ENCODE measurements at places on chromosomes 4 and X.

- no peak for DNase-seq
Measured at GRCh38 chr4:67480810-67481209, 64.5 kb downstream of the CENPC start.

DNA sequence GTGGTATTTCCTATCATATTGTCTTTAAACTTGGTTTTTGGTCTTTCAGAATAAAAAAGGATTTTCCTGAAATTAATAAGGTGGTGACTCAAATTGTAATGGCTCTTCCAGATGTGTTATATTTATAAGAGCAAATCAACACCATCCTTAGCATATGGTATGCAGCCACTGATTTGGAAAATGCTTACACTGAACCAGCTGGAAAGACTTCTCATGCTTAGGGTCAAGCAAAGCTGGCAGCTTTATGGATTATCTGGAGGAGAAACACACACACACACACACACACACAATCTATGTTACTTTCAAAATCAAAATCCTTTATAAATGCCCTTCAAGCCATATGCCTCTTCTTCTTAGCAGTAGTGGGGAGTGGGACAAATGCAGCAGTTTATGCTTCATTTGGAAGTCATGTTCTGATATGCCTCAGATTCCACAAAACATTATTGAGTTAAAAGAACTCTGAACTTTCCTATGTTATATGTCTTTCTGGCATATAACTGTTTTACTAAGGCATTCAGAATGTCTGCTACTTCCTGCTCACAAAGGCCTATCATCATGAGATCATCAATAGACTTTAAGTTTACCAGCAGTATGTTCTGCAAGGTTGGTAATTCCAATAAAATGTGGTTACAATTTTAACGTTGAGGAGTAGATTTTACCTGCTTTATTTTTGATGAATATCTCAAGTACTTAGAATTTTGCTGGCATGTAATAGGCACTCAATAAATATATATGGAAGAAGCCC, 72.9 kb upstream of the PRDM5 start:
- DNase-seq: no peak

- DNase-seq: no peak
Measured at GRCh38 chr4:186265683-186266652, at the start of gene F11. Gene F11 (plus strand): TSS chr4:186266189. CDS start chr4:186267137, 948 bp downstream.

GRCh38 chrX:109384699-109385098, 97.2 kb downstream of the GUCY2F start:
- DNase-seq: peak; percentile 25

- DNase-seq: no peak
Measured at GRCh38 chr4:4935974-4936373, 76.5 kb downstream of the MSX1 start.

- DNase-seq: no peak
Measured at GRCh38 chrX:88613338-88613737, 133.7 kb upstream of the CPXCR1 start.

DNA sequence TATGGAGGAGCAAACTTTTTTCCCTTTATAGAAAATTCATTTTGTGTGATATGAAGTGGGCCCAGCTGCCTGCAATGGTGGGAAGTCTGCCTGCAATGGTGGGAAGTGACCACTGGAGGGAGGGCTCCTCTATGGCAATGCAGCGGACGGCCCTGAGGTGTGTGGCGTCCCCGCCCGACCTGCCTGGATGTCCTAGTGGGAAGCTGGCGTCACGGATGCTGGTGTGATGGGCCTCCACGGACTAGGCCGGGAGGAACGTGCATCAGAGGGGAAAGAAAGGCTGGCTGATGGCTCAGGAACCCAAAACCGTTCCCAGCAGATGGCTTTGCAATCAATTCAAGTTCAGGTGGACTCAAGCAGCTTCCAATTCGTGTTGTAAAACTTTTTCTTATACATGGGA, 177.9 kb downstream of the AFAP1 start:
- DNase-seq: no peak

- DNase-seq: no peak
Measured at GRCh38 chr4:121977251-121978171, 25.7 kb upstream of the TRPC3 start.

GRCh38 chrX:7083468-7084396, 63.8 kb upstream of the STS start:
- no peak for DNase-seq

DNA sequence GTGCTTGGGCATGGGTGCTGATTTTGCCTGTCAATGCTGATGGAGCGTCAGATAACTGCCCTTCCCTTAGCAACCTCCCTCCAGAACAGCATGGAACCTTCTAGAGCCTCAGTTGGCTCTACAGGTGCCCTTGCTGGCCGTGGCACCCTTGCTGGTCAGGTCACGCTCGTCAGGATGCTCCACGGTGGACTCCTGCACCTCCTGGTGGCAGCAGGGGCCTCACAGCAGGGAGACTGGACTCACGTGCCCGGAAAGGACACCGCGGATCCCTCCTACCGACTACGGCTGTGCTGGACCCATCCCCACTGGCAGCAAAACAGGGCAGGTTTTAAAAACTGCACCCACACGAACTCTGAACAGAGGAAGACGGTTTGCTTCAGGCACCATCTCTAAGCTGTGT, 82.1 kb upstream of the AFAP1 start:
- DNase-seq: no peak
